GM10248 (cell line): ENCODE measurements at places on chromosomes 11 and 22.

DNA sequence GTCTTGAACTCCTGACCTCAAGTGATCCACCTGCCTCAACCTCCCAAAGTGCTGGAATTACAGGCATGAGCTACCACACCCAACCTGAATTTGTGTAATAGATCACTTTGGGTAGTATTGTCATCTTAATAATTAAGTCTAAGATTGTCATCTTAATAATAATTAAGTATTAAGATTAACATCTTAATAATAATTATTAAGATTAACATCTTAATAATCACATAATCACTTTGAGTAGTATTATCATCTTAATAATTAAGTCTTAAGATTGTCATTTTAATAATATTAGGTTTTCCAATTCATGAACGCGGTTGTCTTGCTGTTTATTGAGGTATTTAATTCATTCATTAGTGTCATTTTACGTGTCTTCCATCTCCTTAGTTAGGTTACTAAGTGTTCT is 8.2 kb downstream of the MOV10L1 start:
- no peak for DNase-seq

DNA sequence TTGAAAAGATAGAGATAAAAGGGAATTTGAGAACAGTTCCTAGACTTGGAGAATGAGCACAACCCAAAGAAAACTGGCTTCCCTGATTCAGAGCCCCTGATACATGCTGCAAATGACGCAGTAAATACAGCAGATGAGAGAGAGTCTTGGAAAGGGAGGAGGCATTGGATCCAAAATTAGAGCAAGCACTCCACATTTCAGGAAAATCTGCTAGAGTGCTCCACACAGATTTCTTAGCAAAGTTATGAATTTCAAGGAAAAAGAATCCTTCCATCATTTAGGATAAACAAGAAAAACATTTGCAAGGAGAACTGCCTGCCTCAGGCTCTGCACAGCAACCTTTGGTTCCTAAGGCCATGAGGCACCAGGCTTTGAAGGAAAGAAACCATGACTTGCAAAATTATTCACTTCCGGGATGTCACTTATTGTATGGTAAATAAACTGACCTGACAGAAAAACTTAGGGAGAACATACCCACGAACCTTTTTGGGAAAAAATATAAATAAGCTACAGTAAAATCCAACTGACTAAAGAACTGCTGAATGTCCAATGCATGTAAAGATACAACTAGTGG is 89.8 kb upstream of the RTL6 start:
- DNase-seq = no peak

DNA sequence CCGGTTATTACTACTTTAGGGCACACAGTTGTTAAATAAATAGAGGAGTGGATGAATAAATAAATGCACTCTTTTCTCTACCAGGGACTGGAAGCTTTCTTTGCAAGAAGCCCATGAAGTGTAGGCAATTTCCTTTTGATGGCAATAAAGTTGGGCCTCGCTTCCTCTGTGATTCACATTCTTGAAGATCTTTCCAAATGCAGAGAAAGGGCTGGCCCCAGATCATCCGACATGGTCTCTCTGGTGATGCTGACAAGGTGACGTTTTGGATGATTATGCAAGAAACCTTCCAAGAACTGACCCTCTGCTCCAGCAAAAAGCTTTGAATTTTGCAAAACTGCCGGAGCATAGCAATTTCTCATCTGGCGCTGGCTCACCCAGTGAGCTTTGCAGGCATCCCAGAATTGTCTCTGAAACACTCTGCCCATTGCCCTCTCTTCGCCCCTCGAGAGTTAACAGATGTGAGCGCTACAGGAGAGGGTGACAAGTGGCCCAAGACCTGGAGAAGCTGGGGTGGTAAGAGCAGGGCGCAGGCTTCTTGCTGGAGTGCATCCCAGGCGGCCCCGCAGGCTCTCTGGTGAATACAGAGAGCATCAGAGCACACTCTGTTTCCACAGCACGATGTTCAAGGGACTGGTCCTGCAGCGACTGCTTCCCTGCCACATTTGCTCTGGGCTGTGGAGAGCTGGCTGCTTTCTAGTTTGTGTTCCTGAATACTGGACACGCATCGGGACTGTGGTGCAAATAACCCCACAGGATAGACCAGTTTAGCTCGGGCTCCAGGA is 11.5 kb upstream of the IFT27 start:
- no peak for DNase-seq

DNA sequence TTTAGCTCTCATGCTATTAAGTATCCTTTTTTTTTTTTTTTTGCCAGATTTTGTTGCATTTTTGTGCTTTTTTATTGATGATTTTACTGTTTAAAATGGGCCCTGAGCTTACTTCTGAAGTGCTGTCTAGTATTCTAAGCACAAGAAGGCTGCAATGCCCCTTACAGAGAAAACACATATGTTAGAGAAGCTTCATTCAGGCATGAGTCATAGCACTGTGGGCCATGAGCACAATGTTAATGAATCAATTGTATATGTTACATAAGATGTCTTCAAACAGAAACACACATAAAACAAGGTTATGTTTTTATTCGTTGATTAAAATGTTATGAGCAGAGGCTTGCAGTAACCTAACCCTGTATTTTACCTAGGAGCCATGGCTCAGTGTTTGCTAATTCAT is 117.8 kb upstream of the C11orf87 start:
- DNase-seq = no peak

- DNase-seq = no peak
These were observed 4.8 kb upstream of the NLRP10 start for GRCh38 chr11:7969756-7970646.

DNA sequence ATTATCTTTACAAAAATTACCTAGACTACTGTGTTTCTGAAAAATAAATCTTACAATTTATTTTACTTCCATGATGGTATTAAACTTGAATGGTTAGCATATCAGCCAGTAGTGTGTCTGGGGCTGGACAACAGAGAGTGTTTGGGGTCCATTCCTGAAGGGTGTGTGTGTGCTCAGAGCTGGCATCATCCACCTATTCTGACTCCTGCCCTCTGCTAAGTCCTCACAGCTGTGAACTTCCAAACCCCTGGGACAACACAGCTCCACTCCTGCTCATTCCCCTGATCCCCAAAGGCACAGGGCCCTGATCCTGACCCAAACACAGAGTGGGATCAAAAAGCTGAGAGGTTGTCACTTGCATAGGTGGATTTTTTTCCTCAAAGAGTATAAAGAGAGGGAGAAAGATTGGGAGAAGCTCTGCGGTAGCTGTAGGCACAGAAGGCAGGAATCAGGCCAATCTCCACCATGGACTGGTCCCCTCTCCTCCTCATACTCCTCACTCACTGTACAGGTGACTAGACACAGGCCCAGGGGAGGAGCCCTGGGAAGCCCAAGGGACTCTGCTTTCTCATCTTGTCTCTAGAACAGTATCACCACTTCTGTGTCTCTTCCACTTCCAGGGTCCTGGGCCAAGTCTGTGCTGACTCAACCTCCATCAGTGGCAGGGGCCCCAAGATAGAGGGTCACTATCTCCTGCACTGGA is 55.7 kb upstream of the TOP3B start:
- no peak for DNase-seq

GRCh38 chr11:118911880-118912741 is 13.6 kb downstream of the BCL9L start:
- no peak for DNase-seq

DNA sequence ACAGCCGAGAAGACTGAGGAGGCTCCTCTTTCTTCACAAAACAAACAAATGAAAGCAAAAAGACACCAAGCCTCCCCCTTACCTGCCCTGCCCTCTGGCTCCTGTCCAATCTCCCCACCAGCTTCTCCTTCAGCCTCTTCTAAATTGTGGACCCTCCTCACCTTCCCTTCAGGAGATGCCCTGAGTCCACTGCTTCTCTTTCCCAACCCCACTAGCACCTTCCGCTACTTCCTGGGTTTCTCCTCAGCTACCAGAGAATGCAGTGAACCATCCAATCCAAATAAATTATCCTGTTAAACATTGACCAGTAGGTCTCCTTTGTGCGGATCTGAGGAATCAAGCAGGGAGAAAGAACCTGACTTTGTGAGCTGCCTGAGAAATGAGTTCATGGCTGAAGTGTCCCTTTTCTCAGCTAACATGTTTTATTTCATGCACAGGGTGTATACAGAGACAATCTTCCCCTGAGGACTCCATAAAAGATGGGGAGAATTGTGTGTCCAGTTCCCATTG is 63.2 kb upstream of the VPREB1 start:
- DNase-seq = no peak

DNA sequence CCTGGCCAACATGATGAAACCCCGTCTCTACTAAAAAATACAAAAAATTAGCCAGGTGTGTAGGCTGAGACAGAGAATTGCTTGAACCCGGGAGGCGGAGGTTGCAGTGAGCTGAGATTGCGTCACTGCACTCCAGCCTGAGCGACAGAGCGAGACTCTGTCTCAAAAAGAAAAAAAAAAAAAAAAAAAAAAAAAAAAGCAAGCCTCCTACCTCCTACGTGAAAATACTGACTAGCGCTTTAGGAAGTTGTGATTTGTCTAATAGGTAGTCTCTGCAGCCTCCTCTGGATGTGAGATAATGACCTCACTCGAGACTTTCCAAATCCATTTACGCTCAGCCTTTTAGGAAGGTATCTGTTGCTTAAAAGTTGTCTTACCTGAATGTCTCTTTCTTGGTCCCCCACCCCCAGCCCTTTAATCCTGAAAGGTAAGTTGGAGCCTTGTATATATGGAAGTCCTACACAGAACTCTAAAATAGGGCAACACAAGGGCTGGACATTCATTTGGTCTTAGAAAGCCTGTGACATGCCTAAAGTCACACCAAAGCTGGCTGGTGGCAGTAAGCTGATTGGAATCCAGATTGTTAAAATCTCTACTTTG is 5.5 kb downstream of the SEPTIN3 start:
- DNase-seq = no peak

- DNase-seq = peak; percentile 67
These were observed 712 bp downstream of the CERK start for GRCh38 chr22:46737105-46737975.

GRCh38 chr11:70290361-70291065 is 20.0 kb downstream of the PPFIA1 start:
- DNase-seq = no peak
